Fibroblast of pulmonary artery (primary cell): ENCODE measurements at places on chromosomes 11 and 22.
A peak's percentile ranks its signal among the peaks of the same experiment; 100 is the strongest.

GRCh38 chr11:118339281-118339961 lies 3.1 kb downstream of the CD3D start:
- DNase-seq = no peak

- no peak for DNase-seq
Measured at GRCh38 chr22:49656291-49656851, 171.3 kb downstream of the BRD1 start.

DNA sequence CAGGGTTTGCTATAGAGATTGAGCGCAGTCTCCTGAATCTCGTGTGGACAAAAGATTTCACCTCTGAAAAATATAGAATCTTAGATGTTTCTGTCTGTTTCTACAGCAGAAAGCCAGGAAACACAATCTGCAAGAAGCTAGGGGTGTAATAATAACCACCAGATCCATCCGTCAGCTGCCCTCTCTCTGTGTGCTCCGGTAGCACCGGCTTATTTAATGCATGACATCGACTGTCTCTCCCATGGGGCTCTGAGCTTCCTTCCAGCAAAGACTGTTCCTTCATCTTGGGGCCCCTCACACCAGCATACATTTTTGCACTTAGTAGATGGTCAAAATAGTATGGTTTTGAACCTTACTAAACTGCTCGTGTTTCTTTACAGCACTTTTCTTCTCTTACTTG lies 20.2 kb downstream of the BARX2 start:
- DNase-seq = no peak

DNA sequence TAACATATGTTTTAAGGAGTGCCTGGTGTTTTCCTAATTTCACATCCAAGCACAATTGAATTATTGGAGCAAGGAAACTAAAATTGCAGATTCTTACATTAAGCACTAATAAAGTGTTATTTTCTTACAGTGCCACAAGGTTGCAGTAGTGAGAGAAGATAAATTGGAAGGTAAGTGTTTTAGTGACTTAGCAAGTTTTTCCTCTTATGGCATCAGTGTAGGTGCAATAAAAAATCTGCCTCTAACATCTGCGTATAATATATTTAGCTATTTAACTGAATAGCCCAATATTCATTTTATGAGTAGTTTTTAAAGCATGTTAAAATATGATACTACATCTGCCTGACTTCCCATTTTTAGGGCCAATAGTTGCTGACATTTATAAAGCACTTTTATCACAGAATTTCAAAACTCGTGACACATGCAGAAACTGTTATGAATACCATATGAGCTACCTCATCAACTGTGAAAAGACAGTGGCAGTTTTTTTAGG lies 19.0 kb downstream of the POLD3 start:
- DNase-seq = peak; percentile 86

DNA sequence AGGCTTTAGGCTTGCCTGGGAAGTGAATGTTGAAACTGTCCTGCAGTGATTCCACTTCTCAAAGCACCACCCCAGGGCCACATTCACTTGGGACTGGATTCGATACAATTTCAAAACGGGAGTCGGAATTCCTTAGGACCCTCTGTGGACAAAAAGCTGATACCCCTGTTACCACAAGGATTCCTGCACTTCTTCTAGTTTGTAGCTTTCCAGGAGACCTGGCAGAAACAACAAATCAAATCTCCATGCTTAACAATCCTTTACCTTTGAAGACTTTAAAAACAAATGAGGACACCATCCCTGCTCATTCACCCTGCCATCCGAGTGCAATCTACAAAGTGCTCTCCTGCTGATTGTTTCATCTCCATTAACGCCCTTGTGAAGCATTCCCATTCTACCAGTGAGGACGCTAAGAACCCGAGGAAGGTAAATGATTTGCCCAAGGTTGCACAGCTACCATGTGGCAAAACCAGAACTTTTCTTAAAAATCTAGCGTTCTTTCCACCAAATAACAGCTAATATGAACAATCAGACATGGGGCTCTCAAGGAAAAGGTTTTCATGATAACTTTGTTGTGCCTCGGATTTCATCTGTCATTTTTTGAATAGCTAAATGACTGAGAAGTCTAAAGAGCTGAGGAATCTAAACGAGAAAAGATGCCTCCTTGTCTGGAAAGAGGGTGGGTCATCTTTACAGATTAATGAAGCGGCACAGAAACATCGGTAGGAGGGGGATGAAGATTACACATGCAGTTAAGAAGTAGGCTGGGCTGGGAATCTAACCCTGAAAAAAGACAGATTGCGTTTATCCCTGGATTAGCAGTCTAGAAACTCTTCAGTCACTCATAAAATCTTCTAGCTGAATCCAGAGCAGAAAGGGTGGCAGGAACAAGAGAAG lies 720 bp upstream of the MPZL2 start:
- no peak for DNase-seq

DNA sequence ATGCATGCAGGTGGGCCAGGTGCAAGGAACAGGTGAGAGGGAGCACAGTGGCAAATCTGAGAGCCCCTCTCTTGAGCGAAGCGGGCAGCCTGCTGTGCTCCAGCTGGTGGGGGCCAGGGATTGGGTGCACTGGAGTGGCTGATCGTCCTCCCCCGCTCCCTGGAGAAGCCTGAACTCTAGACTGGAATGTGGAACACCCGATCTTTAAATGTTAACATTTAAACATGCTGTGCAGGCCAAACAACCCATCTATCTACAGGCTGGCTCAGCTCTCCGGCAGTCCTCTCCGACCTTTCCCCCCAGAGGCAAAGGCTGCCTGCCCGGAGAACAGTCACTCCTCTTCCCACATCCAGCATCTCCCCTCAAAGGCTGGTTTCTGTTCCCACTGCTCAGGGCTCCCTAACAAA lies 5.1 kb downstream of the MRGPRF start:
- no peak for DNase-seq

DNA sequence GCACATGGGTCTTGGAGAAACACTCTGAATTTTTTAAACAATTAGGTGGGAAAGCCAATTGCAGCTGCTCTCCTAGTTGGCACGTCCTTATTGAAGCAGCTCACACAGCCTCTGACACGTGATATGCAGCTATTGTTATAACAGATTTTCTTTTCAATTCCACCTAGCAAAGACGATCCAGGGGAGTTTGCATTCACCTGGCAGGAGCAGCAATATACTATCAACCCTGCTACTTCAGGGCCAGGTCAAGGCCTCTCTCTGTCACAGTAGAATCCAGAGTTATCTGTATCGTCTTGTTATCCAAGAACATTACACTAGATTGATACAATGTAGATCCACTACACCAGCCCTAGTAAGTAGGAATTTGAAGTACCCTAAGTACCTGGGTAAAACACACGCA lies 8.3 kb downstream of the KRTAP5-11 start:
- DNase-seq = no peak

DNA sequence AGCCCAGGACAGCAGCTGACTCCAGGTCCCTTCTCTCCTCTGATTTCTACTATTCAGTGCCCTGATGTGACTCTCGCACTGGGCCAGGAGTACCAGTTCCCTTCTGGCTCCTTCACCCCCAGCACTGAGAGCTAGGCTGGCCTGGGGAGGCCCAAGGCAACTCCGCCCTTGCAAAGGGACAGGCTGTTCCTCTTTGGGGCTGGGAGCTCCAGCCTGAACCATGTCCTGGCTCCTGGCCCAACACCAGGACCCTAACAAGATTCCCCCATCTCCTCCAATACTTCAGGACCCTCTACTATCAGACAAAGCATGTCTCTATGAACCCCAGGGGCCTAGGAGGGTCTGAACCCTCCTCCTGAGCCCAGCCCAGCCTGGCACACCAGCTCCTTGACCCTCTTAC lies 12.5 kb downstream of the CREB3L1 start:
- DNase-seq = no peak

DNA sequence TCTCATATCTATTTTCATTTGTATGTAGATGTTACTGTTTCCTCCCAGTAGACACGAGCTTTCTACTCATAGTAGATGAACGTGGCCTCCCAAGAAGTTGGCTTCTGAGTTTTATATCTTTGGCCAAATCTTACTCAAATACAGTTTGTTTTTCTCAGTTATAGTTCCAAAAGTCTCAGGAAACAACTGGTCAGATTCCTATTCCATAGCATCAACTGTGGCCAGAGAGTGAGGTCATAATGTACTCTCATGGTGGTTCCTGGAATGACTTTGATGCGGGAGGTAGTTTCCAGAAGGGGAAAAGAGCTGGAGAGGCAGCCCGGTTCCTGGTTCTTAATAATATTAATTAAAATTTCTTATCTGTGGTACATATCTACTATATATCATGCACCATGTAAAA lies 77.3 kb downstream of the SLC17A6 start:
- DNase-seq = peak; percentile 24

GRCh38 chr22:49959782-49960158 lies 802 bp upstream of the PIM3 start:
- no peak for DNase-seq

GRCh38 chr11:128053981-128054931 lies 533.1 kb downstream of the ETS1 start:
- no peak for DNase-seq

DNA sequence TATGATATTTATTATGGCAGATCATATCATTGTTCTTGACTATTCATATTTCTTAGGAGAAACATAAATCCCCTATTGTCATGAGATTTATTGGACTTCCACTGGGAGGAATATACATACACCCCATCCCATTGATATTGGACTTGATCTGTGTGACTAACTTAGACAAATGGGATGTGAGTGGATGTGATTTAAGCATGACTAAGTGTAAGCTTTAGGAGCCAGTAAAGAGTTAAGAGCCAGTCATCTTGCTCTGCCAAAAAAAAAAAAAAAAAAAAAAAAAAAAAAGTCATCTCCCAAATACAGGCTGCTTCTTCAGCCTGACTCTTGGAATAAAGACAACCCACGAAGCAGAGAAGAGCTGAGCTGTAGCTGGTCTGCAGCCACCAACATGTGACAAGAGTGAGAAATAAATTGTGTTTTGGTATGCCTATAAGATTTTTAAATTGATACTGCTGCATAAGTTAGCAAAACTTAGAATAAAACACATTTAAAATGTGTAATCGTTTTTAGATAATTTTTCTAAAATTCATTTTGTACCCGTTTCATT lies 595.0 kb upstream of the LRRC4C start:
- no peak for DNase-seq

DNA sequence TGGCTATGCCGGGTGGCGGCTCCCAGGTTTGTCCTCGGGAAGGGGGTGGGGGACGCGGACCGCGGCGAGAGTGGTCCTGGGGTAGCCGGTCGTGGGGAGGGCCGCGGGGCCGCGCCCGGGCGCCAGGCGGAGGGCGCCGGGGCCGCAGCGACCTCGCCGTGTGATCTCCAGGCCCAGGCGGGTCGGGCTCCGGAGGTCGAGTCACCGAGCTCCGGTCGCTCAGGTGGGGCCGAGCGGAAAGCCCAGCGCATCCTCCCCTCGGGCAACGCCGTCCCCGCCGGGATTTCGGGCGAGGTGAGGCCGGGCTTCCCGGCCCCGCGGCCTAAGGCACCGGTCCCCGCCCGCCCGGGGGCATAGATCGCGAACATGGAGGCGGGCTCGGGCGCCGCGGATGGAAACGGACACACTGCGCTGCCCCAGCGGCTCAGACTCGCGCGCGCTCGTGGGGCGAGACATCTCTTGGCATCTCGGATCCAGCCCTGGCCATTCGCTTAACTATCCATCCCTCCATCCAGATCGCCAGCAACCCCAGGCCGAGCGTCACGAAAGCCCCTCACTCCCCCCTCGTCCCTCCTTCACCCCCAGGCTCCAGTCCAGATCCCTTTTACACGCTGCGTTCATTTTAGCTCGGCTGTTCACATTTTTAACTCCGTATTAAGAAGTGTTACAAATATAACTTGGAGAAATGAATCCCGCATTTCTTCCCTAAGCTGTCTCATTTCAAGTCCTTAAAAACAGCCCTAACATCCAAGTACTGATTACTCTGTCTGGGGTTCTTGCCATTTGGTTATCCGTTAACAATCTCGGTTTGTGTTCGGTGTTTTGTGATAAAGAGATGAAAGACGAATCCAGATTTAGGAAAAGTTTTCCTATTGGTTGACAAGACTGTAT lies 460 bp downstream of the ZC3H12C start:
- peak; percentile 72 for DNase-seq

- DNase-seq = peak; percentile 67
Measured at GRCh38 chr11:104462341-104462740, 298.4 kb upstream of the PDGFD start.

DNA sequence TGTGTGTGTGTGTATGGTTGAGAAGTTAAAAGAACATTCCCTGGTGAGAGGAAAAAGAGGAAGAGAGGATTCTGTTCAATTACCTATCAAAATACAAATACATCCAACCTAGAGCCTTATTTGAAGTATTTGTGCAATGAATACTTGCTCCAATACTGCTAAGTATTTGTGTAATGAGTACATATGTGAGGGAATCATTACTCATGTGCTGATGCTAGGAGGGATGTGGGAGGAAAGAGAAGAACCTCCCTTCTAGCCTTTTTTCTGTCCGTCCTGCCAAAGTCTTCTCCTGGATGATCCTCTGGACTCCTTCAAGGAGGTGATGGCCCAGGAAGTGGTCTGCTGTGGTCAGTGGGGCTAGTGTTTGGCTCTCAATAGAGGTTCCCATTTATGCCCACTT lies 36.0 kb upstream of the ACCSL start:
- peak; percentile 34 for DNase-seq

DNA sequence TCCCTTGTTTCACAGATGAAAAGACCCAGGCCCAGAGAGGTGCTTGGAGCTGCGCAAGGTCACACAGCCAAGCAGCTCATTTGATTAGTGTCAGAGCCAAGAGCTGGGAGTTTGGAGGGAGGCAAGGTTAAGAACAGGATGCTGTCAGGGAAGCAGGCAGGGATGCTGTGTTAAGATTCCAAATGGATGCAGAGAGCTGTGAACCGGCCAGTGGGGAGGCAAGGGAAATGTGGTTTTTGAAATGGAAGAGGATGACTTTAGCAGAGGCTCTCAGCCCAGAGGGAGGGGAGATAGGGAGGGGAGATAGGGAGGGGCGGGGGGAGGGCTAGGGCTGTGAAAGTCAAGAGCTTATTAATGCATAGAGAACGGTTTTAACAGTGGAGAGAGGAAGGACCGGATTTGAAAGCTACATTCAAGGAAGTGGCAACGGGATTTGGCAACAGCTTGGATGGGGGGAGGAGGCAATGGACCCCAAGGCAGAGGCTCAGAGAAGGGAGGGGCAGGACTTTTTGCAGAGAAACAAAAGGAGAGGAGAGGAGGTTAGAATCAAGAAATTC lies 13.0 kb downstream of the RTN4RL2 start:
- no peak for DNase-seq

DNA sequence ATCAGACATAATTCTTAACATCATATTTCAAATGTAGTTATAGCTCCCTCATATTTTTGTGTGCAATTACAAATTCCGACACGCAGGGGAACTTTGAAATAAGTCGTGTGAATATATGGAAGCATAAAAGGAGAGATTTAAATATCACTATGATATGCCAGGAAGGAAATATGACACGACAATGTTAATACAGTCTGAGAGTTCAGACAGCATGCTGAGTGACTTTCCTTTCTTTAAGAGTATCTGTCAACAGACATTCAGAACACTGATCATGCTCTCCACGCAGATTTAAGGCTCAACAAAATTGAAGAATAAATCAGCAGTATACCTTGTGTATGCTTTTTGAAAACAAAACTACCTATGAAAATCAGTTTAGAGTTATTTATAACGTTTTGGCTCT lies 232.6 kb upstream of the CARD18 start:
- no peak for DNase-seq

- no peak for DNase-seq
Measured at GRCh38 chr11:95104121-95104830, 14.6 kb downstream of the ENDOD1 start.
